Mesenteric fat pad (tissue), 1 donor: ENCODE measurements at places on chromosomes 12 and 14. TPM values are rescaled to one million over a fixed set of nuclear protein-coding genes. Genes with fewer than 3 reads are reported as not detected.

CELA1 gene
- not detected for total RNA-seq

KRT73 gene
- not detected for total RNA-seq

- DNase-seq, result no peak
Observed at GRCh38 chr12:115776399-115776798, 501.1 kb downstream of the MED13L start.

DNA sequence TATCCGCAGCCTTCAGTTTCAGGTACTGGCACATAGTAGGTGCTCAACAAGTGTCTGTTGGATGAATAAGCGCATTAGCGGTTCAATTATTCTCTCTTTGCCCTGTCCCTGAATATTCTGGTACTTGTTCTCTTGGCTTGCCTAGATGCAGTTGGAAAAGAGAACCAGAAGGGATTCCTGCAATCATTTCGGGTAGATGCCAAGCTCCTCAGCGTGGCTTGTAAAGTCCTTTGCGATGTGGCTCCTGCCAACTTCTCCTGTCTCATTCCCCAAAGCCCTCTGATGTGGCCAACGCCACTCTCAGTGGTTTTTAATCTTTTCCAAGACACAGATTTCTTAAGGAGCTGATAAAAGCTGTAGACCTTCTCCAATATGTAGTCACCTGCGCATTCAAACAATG is 230.3 kb downstream of the SUDS3 start:
- DNase-seq, result no peak

- DNase-seq, result no peak
Observed at GRCh38 chr12:10214136-10214894, 1.6 kb downstream of the GABARAPL1 start.

DNA sequence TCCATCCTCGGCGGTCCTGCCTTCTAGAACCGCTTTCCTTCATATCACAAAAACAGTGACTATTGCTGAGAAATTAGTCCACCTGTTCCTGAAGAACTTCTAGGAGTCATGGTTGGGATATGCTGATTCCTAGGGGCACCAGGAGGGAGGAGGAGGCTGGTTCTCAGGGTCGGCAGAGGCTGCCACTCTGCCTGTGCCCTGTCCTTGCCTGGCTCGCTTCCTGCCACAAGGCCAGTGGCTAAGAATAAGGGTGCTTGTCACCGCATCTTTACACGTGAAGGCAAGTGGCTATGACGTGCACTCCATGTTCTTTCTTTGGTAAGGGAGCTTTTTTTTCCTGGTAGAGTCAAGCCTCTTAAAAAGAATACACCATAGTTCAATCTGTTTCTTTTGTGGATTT is 18.7 kb upstream of the DGLUCY start:
- no peak for DNase-seq

- DNase-seq, result no peak
Observed at GRCh38 chr14:53161758-53162435, 8.8 kb upstream of the DDHD1 start.

- DNase-seq, result no peak
Observed at GRCh38 chr12:78886719-78887407, 22.3 kb downstream of the SYT1 start.

GRCh38 chr12:64304571-64304970 is 82.5 kb upstream of the KICS2 start:
- DNase-seq, result no peak

GRCh38 chr12:58925111-58925611 is 4.9 kb upstream of the LRIG3 start:
- no peak for DNase-seq
